ENCODE measurements at places on chromosomes 3 and 15.

- no peak for DNase-seq
These were observed 2.0 kb downstream of the WNT5A start for GRCh38 chr3:55484801-55485791.

DNA sequence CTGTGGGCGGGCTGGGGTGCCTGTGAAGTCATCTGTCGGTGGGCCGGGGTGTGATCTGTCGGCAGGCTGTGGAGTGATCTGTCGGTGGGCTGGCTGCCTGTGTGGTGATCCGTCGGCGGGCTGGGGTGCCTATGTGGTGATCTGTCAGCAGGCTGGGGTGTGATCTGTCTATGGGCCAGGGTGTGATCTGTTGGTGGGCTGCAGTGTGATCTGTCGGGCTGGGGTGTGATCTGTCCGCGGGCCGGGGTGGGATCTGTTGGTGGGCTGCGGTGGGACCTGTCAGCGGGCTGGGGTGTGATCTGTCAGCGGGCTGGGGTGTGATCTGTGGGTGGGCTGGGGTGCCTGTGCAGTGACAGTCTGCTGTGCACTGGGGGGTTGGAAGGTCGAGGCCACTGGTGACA, 204.5 kb downstream of the XXYLT1 start:
- no peak for DNase-seq

GRCh38 chr3:139811331-139811730, 123.7 kb upstream of the CLSTN2 start:
- no peak for DNase-seq

DNA sequence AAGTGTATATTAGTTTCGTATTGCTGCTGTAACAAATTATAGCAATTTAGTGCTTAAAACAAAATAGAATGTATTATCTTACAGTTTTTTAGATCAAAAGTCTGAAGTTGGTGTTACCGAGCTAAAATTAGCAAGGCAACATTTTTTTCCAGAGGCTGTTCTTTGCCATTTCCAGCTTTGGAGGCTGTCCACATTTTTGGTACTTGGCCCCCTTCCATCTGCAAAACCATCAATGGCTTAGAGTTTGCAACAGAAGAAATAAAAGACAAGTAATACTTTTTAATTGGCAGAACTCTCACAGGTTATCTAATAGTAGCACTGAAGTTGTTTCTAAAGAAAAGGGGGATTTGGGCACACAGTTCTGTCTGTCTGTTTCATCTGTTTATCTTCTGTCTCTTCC, 1248.5 kb downstream of the ROBO1 start:
- no peak for DNase-seq

- no peak for DNase-seq
These were observed 175.7 kb downstream of the KLHL25 start for GRCh38 chr15:85618956-85619491.

DNA sequence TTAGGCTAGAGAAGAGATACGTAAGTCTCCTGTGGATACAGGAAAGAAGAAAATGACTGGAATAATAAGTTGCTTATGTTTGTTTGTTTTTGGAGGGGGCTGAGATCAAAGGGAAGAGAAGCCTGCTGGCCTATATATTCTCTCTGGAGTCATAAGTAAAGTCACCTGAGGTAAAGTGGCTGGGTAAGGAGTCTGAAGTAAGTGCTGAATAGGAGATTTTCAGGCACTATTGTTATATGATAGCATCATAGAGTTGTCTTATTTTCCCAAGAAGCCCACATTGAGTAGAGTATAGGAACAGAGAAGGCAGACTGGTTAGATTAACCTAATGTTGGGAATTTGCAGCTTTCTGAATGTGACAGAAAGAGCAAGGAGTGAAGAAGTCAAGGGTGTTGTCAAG, 10.7 kb downstream of the TBC1D23 start:
- DNase-seq = no peak

- no peak for DNase-seq
These were observed 21.5 kb upstream of the MORF4L1 start for GRCh38 chr15:78850941-78851755.

DNA sequence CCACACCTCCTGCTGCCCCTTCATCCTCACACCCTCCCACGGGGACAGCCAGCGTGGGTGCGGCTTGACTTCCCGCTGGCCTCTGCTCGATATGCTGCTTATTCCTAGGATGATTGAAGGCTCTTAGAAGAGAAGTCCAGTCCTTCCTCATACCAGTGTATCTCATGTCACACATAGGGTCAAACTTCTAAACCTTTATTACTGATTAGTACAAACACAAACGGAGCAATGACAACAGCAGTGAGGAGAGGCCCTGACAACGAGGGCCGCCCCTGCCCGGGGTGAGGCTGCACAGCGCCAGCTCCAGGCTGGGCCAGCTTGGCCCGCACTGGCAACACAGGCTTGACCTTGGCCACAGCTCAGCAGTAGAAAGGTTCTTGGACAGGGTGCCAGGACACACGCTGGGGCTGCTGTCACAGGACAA, 3.7 kb downstream of the CIB1 start:
- no peak for DNase-seq

DNA sequence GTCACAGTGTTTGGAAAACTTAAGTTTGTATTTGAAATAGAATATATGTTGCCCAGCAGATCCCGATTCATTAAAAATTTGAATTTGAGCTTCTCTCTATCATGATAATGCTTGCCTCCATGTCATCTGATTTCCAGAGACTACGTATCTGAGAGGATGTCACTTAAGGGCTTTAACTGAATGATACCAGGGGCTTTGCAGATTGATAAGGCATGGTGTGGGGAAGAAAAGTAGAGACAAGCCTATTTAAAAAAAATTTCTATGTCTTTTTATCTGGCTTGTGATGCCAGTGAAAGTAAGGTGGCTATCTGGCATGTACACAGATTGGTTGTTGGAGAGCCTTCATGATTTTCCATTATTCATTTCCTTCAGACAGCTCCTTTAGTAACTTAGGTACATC, 72.7 kb downstream of the UBE2E2 start:
- no peak for DNase-seq

GRCh38 chr15:98384328-98385029, 263.9 kb upstream of the IGF1R start:
- no peak for DNase-seq

DNA sequence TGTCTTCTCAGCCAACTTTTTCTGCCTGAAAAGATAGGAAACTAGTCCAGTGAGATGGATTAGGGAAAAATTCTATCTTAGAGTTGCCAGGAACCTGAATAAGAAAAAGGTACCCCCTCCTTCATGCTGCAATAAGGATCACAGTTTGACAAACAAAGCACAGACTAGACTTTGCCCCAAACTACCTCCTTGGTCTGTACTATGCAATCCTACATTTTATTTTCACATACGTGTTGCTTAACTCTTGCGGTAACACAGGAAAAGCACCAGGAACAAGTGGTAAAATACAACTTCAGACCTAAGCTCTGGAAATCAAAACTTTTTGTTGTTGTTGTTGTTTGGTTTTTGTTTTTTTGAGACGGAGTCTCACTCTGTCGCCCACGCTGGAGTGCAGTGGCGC, 11.3 kb upstream of the IL12A start:
- no peak for DNase-seq

DNA sequence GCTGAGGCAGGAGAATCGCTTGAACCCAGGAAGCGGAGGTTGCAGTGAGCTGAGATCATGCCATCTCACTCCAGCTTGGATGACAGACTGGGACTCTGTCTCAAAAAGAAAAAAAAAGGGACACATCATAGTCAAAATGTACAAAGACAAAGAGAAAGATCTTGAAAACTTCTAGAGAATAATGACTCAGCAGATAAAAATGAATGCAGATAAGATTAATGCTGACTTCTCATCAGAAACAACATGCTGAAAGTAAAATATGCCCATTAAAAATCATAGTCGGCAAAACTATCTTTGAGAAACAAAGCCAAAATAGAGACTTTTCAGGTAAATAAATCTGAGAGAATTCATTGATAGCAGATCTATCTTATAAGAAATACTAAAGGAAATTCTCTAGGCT, 271.1 kb upstream of the GPR149 start:
- no peak for DNase-seq

DNA sequence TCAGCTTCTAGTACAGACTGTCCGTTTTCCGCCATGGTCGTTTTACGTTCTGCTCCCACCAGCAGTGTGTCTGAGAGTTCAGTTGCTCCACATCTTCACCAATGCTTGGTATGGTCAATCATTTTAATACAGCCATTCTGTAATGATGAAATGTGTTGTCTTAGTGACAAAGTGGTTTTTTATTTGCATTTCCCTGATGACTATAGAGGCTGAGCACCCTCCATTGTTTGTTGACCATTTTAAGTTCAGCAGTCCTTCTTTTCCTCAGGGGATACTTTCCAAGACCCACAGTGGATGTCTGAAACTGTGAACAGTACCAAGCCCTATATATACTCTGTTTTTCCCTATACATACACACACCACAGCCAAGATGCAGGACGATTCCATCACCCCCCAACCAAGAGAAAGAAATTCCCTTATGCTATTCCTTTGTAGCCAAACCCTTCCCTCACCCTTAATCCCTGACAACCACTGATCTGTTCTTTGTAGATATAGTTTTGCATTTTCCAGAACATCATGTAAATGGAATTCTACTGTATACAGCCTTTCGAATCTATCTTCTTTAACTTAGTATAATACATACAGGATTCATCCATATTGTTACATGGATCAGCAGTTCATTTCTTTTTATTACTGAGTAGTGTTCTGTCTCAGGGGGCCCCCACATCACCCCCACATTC, 55.9 kb downstream of the C3orf20 start:
- DNase-seq = no peak

DNA sequence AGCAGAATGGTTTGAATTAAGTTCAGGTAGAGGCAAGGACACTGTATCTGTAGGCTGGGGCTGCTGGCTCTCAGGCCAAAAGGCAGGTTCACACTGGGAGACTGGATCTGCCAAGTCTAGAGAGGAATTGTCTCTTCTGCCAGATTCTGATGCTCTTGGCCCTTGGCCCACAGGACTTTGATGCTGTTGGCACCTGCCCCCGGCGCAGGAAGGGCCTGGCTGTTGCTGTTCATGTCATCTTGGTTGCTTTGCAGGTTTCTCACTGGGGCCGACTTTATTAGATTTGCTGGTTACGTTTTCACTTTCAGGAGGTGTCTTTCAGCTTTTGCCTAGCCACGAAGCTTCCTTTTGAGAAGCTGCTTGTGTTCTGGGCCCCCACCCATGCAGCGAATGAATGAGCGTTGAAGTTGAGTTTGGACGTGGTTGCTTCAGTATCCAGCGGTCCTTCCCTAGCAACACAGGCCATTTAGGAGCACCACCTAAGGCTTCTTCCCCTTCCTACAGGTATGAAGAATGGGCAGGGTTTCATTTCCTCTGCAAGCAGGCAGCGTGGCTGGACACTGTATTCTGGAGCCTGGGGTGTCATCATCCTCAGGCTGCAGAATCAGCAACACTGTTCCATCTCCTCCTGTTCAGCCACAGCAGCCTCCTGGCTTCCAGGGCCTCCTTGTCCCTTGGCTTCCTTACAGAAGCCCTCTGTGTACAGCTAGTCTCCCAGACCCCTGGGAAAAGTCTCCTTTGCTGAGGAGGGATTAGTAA, 65.6 kb upstream of the PRR23C start:
- no peak for DNase-seq

GRCh38 chr15:82875411-82876003, 66.1 kb downstream of the WHAMM start:
- no peak for DNase-seq

DNA sequence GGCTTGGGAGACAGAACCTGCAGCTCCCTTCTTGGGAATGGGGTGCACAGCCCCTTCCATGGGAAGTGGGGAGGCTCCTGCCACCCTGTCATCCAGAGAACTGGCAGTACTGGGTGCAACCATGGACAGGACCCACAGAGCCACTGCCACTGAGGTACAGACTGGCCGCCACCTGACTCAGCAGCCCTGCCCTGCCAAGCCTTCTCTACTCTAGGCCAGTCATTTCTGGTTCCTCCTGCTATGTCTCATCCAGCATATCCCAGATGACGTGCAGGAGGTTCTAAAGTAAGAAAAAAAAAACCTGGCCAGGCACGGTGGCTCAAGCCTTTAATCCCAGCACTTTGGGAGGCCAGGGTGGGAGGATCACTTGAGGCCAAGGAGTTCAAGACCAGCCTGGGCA, 76.9 kb upstream of the RPL32 start:
- no peak for DNase-seq

- no peak for DNase-seq
These were observed 287.3 kb downstream of the UBE2E2 start for GRCh38 chr3:23490459-23490858.

- no peak for DNase-seq
These were observed 5.2 kb downstream of the SETD5 start for GRCh38 chr3:9402410-9403228.

DNA sequence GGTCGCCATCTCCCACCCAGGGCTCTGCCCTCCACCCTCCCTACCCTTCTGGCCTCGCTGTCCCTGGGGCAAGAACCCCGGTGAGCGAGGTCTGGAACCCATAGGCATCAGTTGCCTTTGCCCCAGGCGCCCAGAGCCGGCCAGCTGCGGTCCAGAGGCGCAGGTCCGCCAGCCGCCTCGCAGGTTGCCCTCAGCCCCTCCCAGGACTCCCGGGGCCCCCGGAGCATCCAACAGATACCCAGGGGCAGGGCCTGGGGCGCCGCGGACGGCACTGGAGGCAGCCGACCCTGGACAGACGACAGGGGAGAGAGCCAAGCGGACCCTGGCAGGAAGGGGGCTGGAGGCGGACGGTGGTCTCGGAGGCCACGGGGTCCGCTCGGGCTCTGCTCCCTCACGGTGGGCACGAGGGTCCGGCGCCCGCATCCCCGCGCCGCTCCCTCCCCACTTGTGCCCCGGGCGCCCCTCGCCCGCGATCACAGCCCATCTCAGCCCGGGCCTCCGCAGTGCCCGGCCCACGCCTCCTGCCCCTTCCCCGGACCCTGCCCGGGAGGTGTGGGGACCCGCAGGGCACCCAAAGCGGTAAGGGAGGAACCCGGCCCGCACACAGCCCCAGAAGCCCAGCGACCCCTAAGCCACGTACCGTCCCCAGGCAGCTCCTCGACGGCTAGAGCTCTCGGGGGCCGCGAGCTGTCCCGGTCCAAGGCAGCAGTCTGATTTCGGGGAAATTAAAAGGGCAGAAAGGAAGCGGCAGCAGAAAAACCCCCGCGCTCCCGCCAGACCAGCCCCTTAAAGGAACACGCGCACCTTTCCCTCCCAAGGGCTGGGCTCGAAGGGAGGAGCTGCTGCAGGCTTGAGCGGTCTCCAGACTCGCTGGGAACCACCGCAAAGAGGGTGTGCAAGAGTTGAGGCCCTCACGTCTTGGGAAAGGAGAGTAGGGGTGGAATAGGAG, at the start of gene HAPLN3:
Gene HAPLN3 (minus strand): TSS at position 726 of the 949 bp plus-strand sequence. CDS start 8,246 bp downstream, outside the sequence.
- no peak for DNase-seq

GRCh38 chr15:43903864-43904290, 77.1 kb downstream of the WDR76 start:
- DNase-seq = no peak

DNA sequence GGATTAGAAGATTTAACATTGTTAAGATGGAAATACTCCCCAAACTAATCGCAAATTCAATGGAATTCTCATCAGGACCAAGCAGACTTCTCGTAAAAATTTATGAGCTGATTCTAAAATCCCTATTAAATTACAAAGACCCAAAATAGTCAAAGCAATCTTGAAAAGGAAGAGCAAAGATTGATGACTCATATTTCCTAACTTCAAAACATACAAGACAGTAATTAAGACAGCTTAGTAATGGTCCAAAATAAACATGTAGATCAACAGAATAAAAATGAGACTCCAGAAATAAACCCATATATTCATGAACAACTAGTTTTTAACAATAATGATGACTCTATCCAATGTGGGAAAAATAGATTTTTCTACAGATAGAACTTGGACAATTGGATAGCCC, 148.7 kb downstream of the SI start:
- DNase-seq = no peak
